Vagina (tissue), 2 donors: ENCODE measurements at places on chromosomes 16 and 17. TPM values are rescaled to one million over a fixed set of nuclear protein-coding genes. Genes with fewer than 3 reads are reported as not detected.

GRCh38 chr17:42287305-42287976, 857 bp upstream of the STAT5A start:
- no peaks in the 10 kb centered on the region for H3K27me3 ChIP-seq
- peak overlapping the region; percentile 90 for H3K27ac ChIP-seq
- no peak for DNase-seq
- H3K4me1 ChIP-seq = peaks cover 43% of the 10 kb centered on the region
- H3K4me3 ChIP-seq = peak overlapping the region; percentile 89

- H3K36me3 ChIP-seq = no peaks in the 10 kb centered on the region
- H3K27ac ChIP-seq = no peak overlapping the region
- no peak overlapping the region for H3K4me3 ChIP-seq
- H3K27me3 ChIP-seq = no peaks in the 10 kb centered on the region
- DNase-seq = no peak
Observed at GRCh38 chr16:1010251-1010650, 28.7 kb downstream of the SOX8 start.

DNA sequence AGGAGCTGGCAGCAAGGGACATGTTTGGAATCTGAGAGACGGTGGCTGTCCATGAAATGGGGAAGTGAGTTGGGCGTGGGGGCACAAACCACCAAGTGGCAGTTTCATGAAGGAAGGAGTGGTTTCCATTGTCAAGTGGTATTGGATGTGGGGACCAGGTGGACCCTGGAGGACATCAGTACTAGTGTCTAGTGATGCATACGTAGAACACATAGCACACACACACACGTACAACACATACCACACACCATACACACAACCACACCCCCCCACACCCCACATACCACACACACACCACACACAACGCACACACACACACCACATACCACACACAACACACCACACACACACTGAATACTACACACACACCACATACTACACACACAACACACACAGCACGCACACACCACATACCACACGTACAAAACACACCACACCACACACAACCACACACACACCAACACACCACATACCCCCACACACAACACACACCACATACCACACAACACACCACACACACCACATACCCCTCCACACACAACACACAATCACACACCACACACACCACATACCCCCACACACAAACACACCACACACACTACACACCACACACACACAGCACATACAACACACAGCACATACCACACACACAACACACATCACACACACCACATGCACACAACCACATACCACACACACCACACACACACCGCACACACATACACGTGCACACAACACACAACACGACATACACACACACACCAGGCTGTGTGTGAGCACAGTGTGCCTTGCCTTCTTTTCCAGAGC, 41.1 kb upstream of the GSE1 start:
- H3K27ac ChIP-seq = peak overlapping the region; percentile 63
- DNase-seq = no peak
- H3K27me3 ChIP-seq = no peaks in the 10 kb centered on the region
- H3K4me3 ChIP-seq = no peak overlapping the region
- no peaks in the 10 kb centered on the region for H3K36me3 ChIP-seq

DNA sequence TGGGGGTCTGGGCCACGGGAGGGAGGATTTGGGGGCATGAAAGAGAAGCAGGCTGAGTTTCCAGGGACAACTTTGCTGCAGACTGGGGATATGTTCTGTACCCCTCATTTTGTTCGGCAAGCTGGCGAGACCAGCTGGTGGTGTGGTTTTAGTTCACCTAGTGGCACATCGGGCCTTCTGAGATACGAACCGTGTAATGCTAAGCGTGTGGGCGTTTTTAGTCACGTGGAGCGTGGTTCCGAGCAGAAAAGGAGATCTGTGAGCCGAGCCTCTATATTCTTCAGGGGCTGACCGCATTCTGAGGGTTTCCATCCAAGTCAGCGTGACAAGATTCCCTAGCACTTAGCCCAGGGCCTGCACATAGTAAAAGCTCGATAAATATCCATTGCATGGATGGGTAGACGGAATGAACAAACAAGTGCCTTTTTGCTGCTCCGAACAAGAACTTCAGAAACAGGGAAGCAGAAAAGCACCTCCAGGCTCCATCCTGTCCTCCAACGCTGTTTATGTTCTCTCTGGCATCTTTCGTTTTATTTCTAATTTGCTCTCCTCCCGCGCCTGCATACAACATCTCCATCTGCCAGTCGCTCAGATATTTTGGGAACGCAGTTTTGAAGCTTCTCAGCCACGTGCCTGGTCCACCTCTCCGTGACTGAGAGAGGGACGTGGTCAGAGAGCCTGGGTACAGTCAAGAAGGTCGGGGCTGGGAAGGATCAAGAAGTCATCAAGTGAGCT, 5.8 kb downstream of the SYT17 start:
- DNase-seq = no peak
- no peaks in the 10 kb centered on the region for H3K27me3 ChIP-seq
- H3K4me3 ChIP-seq = no peak overlapping the region
- peaks cover 4% of the 10 kb centered on the region for H3K4me1 ChIP-seq
- no peak overlapping the region for H3K27ac ChIP-seq

DNA sequence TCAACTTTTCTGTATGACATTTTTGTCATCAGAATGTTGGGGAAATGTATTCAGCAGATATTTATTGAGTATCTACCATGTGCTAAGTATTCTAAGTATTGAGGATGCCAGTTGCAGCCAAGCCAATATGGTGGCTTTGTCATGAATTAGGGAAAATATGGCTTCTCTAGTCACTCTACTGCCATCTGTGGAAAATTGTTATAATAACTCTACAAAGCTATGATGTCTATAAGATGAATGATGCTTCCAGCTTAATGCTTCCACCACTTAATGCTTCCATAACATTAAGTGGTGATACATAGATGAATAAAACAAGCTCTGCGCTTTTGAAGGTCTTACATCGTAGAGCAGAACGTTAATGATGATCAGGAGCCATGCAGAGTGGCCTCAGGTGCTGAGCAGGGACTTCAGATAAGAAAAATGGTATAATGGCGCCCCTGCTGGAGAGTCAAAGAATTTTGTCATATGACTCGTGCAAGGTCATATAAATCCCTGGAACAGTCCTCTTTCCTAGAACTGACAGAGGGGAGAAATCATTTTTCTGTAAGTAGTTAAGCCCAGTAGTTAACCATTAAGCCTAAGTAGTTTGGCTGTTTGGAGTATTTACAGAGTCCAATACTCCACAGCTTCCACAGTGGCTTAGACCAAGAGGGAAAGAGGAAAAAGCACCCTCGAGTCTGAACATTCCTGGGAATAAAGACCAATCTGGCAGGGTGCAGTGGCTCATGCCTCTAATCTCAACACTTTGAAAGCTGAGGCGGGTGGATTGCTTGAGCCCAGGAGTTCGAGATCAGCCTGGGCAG, 2.7 kb upstream of the TMIGD1 start:
- no peaks in the 10 kb centered on the region for H3K36me3 ChIP-seq
- no peak overlapping the region for H3K27ac ChIP-seq
- peaks cover 7% of the 10 kb centered on the region for H3K4me1 ChIP-seq
- H3K4me3 ChIP-seq = no peak overlapping the region

GRCh38 chr16:69511651-69512050, 54.1 kb upstream of the NFAT5 start:
- H3K4me1 ChIP-seq = peaks cover 8% of the 10 kb centered on the region
- no peak overlapping the region for H3K27ac ChIP-seq
- H3K27me3 ChIP-seq = no peaks in the 10 kb centered on the region
- no peak overlapping the region for H3K4me3 ChIP-seq
- DNase-seq = no peak

- H3K27me3 ChIP-seq = no peaks in the 10 kb centered on the region
- H3K4me1 ChIP-seq = peaks cover 48% of the 10 kb centered on the region
- no peaks in the 10 kb centered on the region for H3K36me3 ChIP-seq
- no peak for DNase-seq
Observed at GRCh38 chr16:56191835-56192634, 746 bp downstream of the GNAO1 start.

GRCh38 chr17:32876417-32877163, at the start of gene MYO1D:
TSS of gene MYO1D (minus strand) at chr17:32877124. CDS start at chr17:32876872, 252 bp downstream.
- H3K27me3 ChIP-seq = no peaks in the 10 kb centered on the region
- H3K27ac ChIP-seq = peak within 1 kb of the TSS; percentile 95
- H3K4me1 ChIP-seq = peaks cover 36% of the 10 kb centered on the region
- H3K36me3 ChIP-seq = no peaks in the 10 kb centered on the region

DNA sequence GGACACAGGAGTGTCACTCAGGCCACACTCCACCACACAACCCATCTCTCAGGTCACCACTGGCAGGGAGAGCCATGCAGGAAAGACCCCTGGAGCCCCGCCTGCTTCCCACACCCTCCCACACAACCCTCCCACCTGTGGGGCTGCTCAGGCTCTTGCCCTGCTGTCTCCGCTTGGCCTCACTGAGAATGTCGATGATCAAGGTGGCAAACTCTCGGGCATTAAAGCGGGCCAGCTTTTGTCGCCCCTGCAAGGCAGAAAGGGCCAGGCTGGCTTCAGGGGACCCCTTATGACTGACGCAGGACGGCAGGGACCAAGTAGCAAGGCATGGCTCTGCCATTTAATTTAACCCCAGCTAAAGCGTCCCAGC, 8.5 kb downstream of the TP53I13 start:
- no peaks in the 10 kb centered on the region for H3K36me3 ChIP-seq
- H3K27me3 ChIP-seq = no peaks in the 10 kb centered on the region
- DNase-seq = no peak
- no peak overlapping the region for H3K4me3 ChIP-seq

GRCh38 chr16:1082952-1083675, 10.6 kb downstream of the SSTR5 start:
- H3K27me3 ChIP-seq = no peaks in the 10 kb centered on the region
- H3K36me3 ChIP-seq = no peaks in the 10 kb centered on the region
- H3K4me3 ChIP-seq = no peak overlapping the region
- H3K4me1 ChIP-seq = peaks cover 27% of the 10 kb centered on the region

DNA sequence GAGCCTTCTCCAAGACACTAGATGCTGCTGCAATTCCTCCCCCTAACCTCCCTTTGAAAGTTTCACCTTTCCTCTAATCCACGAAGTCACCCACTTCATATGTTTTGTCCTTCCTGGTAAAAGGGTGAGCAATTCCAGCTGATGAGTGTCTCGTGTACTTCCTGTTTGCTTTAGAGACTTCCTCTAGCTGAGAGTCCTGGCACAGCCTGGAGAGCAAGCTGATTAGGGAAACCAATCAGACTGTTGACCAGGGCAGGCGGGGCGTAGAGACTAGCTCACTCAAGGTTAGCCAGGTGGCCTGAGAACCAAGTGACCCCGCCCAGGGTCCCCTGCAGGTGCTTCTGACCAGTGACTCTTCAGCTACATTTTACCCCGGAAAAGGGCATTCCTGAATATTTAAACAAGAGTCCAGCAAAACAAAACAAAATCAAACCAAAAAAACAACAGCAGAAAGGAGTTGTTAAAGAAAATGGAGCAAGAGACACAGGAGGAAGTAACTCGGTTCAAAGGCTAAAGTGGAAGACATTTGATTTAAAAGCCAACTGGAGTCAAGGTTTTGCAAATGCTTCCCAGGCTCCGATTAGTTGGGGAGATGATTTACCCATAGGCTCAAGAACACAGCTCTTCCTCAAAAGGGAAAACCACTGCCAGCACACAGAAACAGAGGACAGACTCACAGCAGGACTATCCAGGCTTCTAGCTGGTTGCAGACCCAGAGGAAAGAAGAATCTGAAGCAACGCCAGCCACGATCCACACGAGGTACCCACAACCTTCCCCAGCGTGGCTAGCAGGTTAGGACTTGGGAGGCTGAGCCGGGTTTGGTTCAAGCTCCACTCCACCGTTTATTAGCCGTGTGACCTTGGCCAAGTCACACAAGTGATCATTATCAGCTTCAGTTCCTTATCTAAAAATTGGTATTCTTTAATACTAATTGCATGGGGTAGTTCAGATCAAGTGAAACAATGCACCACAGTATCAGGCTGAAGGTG, 13.4 kb downstream of the HSPB9 start:
- no peaks in the 10 kb centered on the region for H3K27me3 ChIP-seq
- no peaks in the 10 kb centered on the region for H3K36me3 ChIP-seq
- H3K4me1 ChIP-seq = peaks cover 65% of the 10 kb centered on the region
- no peak for DNase-seq
- peak overlapping the region; percentile 15 for H3K27ac ChIP-seq

- H3K4me3 ChIP-seq = no peak overlapping the region
- H3K27me3 ChIP-seq = no peaks in the 10 kb centered on the region
- H3K36me3 ChIP-seq = no peaks in the 10 kb centered on the region
Observed at GRCh38 chr16:71467810-71468209, 5.8 kb upstream of the ZNF23 start.

DNA sequence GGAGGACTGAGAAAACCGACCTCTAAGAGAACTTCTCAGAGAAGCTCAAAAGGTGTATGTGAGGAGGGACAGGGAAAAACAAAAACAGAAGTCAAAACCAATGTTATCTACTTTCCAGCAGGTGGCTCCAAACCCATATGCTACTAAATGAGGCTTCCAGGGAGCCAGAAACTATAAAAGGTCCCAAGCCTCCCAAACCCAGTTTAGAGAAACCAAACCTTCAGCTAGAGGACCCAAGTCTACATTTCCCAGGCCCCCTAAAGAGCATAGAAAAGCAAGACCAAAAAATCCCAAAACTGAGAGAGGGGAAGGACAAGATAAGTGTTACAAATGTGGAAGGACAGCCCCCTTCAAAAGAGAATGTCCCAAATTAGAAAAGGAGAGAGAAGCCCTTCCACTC, 3.7 kb downstream of the HPR start:
- DNase-seq = no peak
- no peaks in the 10 kb centered on the region for H3K36me3 ChIP-seq
- no peak overlapping the region for H3K27ac ChIP-seq
- H3K4me1 ChIP-seq = no peaks in the 10 kb centered on the region

DNA sequence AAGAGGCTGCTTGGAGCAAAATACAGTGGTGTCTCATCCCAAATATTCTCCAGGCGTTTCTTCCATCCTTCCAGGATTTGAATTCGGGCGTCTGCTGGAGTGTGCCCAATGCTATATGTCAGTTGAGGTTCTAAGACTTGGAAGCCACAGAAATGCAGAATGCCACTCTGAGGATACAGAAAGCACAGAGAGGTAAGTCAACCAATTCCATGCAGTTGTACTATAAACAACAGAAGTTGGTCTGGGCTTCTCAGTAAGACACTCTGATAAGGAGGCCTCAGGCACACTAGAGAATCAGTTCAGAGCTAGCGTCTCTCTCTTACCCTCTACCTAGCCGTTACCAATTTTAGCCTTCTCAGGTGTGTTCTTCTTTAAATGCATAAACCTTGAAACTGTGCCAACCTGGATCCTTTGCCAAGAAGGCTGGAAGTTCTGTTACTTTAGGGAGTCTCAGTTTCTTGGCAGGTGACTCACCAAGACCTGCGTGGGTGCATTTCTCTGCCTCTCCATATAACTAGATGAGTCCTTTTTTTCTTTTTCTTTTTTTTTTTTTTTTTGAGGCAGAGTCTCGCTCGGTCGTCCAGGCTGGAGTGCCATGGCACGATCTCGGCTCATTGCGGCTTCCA, 15.1 kb downstream of the NQO1 start:
- no peak overlapping the region for H3K27ac ChIP-seq
- no peaks in the 10 kb centered on the region for H3K27me3 ChIP-seq
- H3K4me1 ChIP-seq = peaks cover 19% of the 10 kb centered on the region
- H3K36me3 ChIP-seq = no peaks in the 10 kb centered on the region
- DNase-seq = no peak
- H3K4me3 ChIP-seq = no peak overlapping the region

The OTOP2 gene
- not detected for total RNA-seq

The TVP23A gene
- 0.98 TPM for total RNA-seq

The HOXB2 gene
- total RNA-seq = 14.2 TPM

The KRT32 gene
- not detected for total RNA-seq

The NUBP1 gene
- total RNA-seq = 20.9 TPM

The NPIPB2 gene
- 13.5 TPM for total RNA-seq

The NCBP3 gene
- 20.6 TPM for total RNA-seq

The SCARF1 gene
- total RNA-seq = 26.3 TPM

The TEX14 gene
- total RNA-seq = not detected
